ENCODE measurements at places on chromosomes 16 and 17.

DNA sequence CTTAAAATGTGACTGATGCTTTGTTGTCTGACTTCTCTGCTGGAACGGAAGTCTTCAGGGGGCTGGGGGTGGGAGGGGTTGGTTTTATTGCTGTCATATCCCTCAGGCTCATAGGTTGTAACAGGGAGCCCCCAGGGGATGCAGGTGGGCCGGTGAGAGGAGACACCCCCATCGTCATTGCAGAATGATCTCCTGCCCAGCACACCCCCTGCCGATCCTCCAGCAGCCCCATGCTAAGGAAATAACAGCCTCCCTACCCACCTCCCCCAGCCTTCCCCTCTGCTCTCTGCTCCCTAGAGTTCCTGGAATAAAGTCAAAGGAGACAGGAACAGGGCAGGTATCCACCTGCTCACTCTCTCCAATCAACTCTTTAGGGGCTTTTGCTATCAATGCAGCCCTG, 270.1 kb upstream of the TNRC6C start:
- H3K4me3 ChIP-seq = no peak overlapping the region
- no peaks in the 10 kb centered on the region for H3K36me3 ChIP-seq
- no peak overlapping the region for H3K27ac ChIP-seq

- H3K36me3 ChIP-seq = no peaks in the 10 kb centered on the region
- no peak overlapping the region for H3K4me3 ChIP-seq
- no peak overlapping the region for H3K27ac ChIP-seq
- no peak for DNase-seq
- H3K4me1 ChIP-seq = no peaks in the 10 kb centered on the region
These were observed 38.8 kb upstream of the C16orf82 start for GRCh38 chr16:27027971-27028370.

GRCh38 chr17:76444518-76445311, 8.2 kb downstream of the UBE2O start:
- peaks cover 15% of the 10 kb centered on the region for H3K4me1 ChIP-seq
- no peaks in the 10 kb centered on the region for H3K36me3 ChIP-seq
- no peak overlapping the region for H3K27ac ChIP-seq
- no peak overlapping the region for H3K4me3 ChIP-seq
- H3K27me3 ChIP-seq = no peaks in the 10 kb centered on the region

GRCh38 chr16:66274335-66275110, 92.0 kb upstream of the CDH5 start:
- DNase-seq = no peak
- no peak overlapping the region for H3K27ac ChIP-seq
- H3K36me3 ChIP-seq = no peaks in the 10 kb centered on the region
- no peak overlapping the region for H3K4me3 ChIP-seq
- H3K27me3 ChIP-seq = peaks cover 5% of the 10 kb centered on the region

GRCh38 chr16:50268352-50268751, 2.0 kb downstream of the ADCY7 start:
- peaks cover 87% of the 10 kb centered on the region for H3K4me1 ChIP-seq
- H3K27me3 ChIP-seq = no peaks in the 10 kb centered on the region
- H3K4me3 ChIP-seq = no peak overlapping the region
- no peak for DNase-seq
- H3K36me3 ChIP-seq = no peaks in the 10 kb centered on the region

DNA sequence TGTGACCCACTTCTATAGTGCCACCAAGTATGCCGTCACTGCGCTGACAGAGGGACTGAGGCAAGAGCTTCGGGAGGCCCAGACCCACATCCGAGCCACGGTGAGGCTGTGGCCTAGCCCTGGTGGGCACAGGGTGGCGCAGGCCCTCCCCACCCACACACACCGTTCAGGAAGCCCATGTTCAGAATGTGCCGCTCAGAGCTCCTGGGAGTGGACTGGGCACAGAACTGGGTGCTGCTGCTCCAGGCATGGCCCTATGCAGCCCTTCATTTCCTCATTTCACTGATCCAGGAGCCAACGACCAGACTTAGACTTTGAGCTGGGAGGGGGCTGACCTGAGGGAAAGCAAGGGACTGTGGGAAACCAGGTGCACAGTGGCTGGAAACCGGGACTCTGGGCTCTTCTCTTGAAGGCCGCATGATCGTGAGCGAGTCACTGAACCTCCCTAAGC, 2.4 kb upstream of the MRM1 start:
- no peak overlapping the region for H3K4me3 ChIP-seq
- no peak for DNase-seq
- H3K27ac ChIP-seq = no peak overlapping the region
- peaks cover 24% of the 10 kb centered on the region for H3K4me1 ChIP-seq
- no peaks in the 10 kb centered on the region for H3K27me3 ChIP-seq
- H3K36me3 ChIP-seq = no peaks in the 10 kb centered on the region

DNA sequence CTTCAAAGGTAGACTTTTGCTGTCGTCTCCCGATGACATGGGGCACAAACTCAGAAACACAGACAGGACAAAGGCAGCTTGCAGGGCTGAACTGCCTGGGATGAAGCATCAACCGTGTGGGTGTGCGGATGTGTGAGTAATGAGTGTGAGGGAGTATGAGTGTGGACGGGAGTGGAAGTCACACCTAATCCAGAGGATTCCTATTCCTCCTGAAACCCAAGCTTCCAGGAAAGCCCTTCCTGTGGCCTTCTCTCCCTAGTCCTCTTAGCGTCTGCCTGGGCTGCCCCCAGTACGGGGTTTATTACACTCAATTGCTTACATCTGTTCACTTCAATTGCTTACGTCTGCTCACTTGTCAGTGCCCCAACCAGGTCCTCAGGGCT, 2.3 kb upstream of the IL4R start:
- no peak for DNase-seq
- no peak overlapping the region for H3K27ac ChIP-seq
- H3K36me3 ChIP-seq = no peaks in the 10 kb centered on the region
- no peak overlapping the region for H3K4me3 ChIP-seq
- peaks cover 31% of the 10 kb centered on the region for H3K4me1 ChIP-seq

DNA sequence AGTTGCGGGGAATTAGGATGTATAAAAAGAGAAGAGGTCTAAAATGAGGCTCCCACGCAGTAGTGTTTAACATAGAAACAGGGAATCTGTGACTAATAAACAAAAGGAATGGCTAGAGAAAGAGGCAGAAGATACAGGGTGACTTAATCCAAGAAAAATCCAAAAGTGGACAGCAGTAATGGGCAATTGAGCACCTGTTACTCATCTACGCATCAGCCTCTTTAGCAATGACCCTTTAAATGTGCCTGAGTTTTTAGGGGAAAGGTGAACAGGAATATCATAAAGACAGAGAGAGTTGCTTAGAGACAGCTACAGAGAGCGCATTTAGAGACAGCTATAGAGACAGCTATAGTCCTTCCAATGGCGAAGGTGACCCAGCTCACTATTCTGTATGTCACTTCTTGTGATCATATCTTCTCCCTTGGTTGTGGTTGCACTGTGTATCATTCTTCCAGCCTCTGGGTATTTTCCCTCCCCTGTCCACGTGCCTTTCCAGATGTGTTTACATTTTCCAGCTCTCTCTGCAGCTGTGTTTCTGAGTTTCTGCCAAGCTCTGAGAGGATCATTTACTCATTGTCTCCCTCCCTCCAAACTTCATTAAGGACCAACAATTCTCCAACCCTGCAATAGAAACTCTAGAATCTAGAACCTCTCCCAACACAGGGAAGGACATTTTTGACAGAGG, 61.5 kb downstream of the MYOCD start:
- no peak overlapping the region for H3K27ac ChIP-seq
- H3K27me3 ChIP-seq = no peaks in the 10 kb centered on the region
- no peaks in the 10 kb centered on the region for H3K4me1 ChIP-seq

GRCh38 chr16:68113059-68113761, 28.0 kb downstream of the NFATC3 start:
- peak overlapping the region; percentile 51 for H3K27ac ChIP-seq
- H3K36me3 ChIP-seq = no peaks in the 10 kb centered on the region
- H3K4me1 ChIP-seq = peaks cover 16% of the 10 kb centered on the region
- H3K27me3 ChIP-seq = no peaks in the 10 kb centered on the region
- H3K4me3 ChIP-seq = no peak overlapping the region
- DNase-seq = no peak

DNA sequence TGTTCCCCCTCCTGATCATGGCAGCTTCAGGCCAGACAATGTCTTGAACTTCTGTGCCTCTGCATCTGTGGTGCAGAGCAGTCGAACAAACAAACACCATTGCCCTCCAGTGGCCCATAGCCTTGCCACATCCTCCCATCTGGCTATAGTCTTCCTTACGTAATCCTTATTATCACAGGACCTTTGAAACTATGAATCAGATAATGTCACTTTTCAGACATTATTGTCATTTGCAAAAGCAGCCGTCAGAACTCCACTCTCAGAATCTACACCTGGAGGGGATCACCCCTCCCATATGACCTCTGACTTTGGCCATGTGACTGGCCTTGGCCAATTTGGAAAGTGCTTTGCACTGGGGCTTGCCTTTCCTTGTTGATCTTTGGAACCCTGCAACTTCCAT, 387.3 kb downstream of the MAF start:
- H3K27ac ChIP-seq = no peak overlapping the region

DNA sequence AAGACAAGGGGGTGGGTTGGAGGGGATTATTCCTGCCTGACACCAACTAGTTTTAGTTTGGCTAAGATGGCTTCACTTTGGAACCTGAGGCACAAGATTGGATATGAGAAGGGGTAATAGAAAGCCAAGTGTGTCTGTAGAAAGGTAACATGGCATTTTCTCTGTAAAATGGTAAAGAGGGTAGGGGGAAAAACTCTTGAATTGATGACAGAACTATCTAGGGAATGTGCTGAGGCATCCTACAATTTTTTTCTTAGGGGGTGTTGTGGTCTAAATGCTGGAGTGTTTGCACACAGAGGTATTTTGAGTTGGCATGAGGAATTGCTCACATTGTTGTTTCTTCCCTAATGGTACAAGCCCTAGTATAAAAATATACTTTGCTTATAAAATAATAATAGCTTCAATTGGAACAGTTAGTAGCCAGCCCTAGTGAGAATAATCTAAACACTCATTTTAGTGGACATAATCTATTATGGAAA, 25.8 kb downstream of the YPEL2 start:
- H3K4me1 ChIP-seq = peaks cover 13% of the 10 kb centered on the region
- no peak overlapping the region for H3K27ac ChIP-seq
- H3K4me3 ChIP-seq = no peak overlapping the region
- no peaks in the 10 kb centered on the region for H3K27me3 ChIP-seq
- DNase-seq = no peak

DNA sequence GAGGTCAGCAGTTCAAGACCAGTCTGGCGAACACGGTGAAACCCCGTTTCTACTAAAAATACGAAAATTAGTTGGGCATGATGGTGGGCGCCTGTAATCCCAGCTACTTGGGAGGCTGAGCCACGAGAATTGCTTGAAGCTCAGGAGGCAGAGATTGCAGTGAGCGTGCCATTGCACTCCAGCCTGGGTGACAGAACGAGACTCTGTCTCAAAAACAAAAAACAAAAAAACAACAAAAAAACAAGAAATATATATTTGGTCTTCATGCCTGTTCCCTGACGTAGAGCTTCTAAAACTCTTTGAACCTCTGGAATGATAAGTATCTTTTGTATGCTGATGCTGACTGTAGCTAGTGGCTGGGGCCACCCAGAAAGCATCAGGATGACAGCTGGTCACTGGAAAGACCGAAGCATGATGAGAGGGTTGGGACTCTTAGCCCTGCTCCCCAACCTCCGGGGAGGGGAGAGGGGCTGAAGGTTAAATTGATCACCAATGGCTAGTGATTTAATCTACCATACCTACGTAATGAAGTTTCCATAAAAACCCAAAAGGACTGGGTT, 54.8 kb downstream of the TEX14 start:
- peaks cover 5% of the 10 kb centered on the region for H3K4me1 ChIP-seq
- no peak overlapping the region for H3K4me3 ChIP-seq
- DNase-seq = no peak
- no peak overlapping the region for H3K27ac ChIP-seq
- H3K27me3 ChIP-seq = no peaks in the 10 kb centered on the region

DNA sequence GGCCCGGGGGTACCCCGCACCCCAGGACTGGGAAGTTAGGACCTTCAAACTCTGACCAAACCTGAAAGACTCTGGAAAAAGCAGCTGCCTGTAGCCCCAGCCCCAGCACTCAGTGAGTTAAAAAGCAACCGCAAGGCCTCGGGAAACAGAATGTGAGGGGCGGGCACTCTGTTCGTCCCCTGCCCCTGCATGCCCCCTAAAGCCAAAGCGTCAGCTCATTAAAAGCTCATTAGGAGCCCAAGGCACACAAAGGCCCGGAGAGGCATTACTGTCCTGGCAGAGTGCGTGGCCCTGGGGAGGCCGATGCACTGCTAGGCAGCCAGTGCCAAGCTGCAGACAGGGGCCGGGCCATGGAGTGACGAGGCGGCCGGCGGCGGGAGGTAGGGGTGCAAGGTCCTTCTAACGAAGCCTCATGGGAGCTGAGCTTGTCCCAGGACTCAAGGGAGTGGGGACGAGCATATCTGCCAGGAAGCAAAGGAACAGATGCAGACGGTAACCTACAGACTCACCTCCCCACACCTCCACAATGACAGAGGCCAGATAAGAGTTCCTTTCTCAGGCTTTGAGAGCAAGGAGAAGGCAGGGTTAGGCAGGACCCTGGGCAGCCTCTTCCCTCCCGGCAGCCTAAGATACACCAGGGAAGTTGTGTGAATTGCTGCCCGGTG, 116.8 kb downstream of the ENGASE start:
- no peak overlapping the region for H3K27ac ChIP-seq
- H3K4me3 ChIP-seq = no peak overlapping the region
- no peak for DNase-seq
- H3K4me1 ChIP-seq = no peaks in the 10 kb centered on the region

- no peaks in the 10 kb centered on the region for H3K4me1 ChIP-seq
- H3K4me3 ChIP-seq = no peak overlapping the region
- DNase-seq = no peak
- H3K36me3 ChIP-seq = no peaks in the 10 kb centered on the region
- no peaks in the 10 kb centered on the region for H3K27me3 ChIP-seq
These were observed 49.1 kb downstream of the KATNIP start for GRCh38 chr16:27598931-27599565.

DNA sequence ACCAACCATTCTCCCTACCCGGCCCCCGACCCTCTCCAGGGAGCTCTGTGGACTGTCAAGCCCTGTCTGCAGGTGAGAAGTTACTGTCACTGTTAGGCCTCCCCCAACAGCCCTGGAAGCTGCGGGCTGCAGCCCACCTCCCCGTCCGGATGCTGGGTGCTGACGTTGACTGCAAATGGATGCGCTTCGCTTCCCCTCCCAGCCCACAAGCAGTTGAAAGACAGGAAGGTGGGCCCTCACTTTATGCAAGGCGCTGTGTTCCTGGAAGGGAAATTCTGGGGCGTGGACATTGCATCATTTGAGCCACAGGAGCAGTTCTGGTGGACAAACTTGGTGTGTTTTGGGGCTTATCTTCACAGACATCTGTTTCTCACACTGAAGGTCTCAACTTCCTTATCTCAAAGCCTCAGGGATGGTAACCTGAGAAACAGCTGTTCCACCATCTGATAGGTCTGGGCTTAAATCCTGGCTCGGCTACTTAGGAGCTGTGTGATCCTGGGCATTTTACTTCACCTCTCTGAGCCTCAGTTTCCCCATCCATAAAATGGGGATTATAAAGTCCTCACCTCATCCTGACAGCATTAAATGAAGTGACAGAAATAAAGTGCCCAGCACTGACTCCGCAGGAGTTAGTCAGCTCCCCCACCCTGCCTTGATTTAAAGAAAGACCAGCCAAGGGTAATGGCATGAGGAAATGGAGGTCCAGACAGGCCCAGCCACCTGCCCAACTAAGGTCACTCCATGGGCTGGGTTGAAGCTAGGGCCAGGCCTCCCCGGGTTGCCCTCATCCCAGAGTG, 4.6 kb upstream of the DRC7 start:
- H3K27me3 ChIP-seq = no peaks in the 10 kb centered on the region
- peak overlapping the region; percentile 10 for H3K27ac ChIP-seq
- peak; percentile 58 for DNase-seq
- H3K4me1 ChIP-seq = peaks cover 56% of the 10 kb centered on the region
- H3K4me3 ChIP-seq = no peak overlapping the region

- H3K27me3 ChIP-seq = no peaks in the 10 kb centered on the region
- no peak overlapping the region for H3K27ac ChIP-seq
- no peaks in the 10 kb centered on the region for H3K36me3 ChIP-seq
- H3K4me3 ChIP-seq = no peak overlapping the region
These were observed 72.8 kb upstream of the ATF7IP2 start for GRCh38 chr16:10312784-10313724.
